Activated CD4-positive, CD25-positive, alpha-beta regulatory T cell treated with anti-CD3 and anti-CD28 coated beads, Interleukin-2, amount 50 U/mL, for 72 hours (primary cell): ENCODE measurements at places on chromosomes 7 and 10.
A peak's percentile ranks its signal among the peaks of the same experiment; 100 is the strongest.

DNA sequence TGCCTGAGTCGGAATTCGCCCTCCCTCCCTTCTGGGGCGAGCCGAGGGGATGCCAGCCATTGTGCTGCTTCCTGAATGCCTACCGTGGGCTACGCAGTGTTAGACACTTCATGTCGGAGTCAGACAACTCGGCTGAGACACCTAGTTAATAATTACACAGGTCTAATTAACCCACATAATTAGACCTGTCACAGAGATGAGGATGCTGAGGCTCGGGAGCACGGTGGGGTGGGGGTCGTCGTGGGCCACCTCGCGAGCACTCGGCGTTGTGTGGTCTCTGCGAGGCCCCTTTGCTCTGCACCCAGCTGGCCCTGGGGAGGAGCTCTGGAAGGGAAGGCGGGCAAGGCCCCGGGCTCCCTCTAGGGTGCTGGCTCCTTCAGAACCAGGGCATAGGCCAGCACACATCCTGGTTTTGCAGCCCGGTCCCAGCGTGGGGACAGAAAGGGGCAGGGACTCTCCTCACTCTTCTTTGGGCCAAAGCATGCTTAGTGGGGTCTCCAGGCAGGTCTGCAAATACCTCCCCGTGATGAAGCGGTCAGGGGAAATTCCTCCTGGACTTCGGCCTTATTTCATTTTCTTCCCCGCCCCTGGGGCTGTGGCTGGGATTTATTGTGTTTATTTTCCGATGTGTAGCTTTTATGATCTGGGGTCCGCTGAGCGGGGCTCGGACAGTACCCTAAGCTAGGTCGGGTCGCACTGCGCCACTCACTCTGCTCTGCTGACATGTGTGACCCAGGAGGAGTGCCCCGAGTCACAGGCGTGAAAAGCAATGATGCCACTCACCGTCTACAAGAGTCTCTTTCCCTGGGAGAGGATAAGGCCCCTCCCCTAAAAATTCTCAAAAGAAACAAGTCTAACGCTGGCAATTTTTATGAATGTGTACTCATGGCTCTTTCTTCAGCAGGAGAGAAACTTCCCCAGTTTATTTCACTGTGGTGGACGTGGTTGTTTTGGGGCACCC lies 4.9 kb upstream of the FOXL3 start:
- DNase-seq = no peak

GRCh38 chr7:13946181-13946580 lies 43.3 kb downstream of the ETV1 start:
- no peak for DNase-seq

GRCh38 chr7:78073609-78074382 lies 275.2 kb downstream of the PHTF2 start:
- no peak for DNase-seq

- no peak for DNase-seq
Observed at GRCh38 chr7:34845666-34846361, 187.8 kb downstream of the NPSR1 start.

GRCh38 chr10:79351332-79351731 lies 4.1 kb downstream of the PPIF start:
- DNase-seq = no peak

- peak; percentile 43 for DNase-seq
Observed at GRCh38 chr7:117212969-117213877, 109.6 kb downstream of the WNT2 start.

DNA sequence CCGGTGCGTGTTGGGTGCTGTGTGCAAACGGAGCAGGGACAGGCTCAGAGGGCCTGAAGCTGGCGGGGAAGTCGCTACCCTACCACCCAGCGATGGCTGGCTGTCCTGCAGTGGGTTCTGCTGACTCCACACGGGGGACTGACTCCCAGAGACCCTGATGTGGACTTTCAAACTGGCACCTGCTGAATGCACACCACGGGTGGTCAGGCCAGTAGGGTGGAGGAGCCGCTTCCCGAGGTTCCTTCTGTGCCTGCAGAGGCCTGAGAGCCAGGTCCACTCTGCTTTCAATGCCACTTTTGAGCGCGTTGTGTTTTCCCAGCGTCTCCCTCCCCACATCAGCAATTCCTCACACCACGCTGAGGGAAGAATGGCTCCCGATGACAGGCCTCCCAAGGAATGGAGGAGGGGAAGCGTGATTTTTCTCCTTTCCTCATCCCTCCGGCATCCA lies 135.3 kb downstream of the ADARB2 start:
- no peak for DNase-seq

- DNase-seq = no peak
Observed at GRCh38 chr7:81637534-81637933, 132.3 kb downstream of the HGF start.

GRCh38 chr7:39709029-39709428 lies 85.7 kb downstream of the RALA start:
- DNase-seq = no peak
